ENCODE measurements at places on chromosomes 4 and X. TPM values are rescaled to one million over a fixed set of nuclear protein-coding genes. Genes with fewer than 3 reads are reported as not detected.

DNA sequence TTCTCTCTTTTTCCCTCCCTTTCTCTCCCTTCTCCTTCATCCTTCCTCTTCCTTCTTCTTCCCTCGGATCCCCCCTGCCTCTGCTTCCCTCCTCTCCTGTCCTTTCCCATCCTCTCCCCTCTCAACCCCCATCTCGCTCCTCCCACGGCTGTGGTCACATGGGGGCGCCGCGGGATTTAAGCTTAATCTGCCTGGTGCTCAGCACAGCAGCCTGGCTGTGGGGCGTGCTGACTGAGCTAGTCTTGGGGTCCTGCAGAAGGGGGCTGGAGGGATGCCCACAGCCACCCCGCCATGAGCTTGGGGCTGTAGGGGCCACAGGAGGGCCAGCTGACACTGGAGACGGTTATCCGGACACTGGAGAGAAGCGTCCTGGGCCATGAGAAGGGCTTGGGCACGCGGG lies 10.7 kb downstream of the SMIM10L2A start:
- no peaks in the 10 kb centered on the region for H3K27me3 ChIP-seq
- no peak overlapping the region for H3K4me3 ChIP-seq
- no peaks in the 10 kb centered on the region for H3K4me1 ChIP-seq
- H3K27ac ChIP-seq, result no peak overlapping the region
- H3K36me3 ChIP-seq, result no peaks in the 10 kb centered on the region

GRCh38 chr4:151567056-151567455 lies 158.1 kb downstream of the FHIP1A start:
- no peaks in the 10 kb centered on the region for H3K36me3 ChIP-seq
- H3K4me3 ChIP-seq, result no peak overlapping the region
- H3K27me3 ChIP-seq, result no peaks in the 10 kb centered on the region

DNA sequence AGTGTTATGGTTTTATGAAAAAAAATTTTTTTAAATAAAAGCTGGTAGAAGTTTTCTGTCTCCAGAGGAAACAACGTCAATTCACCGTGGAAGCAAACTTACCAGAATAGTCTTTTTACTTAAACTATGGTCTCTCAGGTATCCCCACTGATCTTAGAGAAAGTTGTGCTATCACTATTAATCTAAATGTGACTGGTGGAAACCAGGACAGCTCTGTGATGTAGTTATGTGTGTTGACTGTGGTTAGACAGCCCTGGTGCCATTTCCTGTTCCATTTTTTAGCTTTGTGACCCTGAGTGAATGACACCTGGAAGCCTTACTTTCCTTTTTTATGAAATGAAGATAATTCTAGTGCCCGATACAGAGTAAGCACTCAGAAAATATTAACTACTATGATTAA lies 111.8 kb upstream of the HUWE1 start:
- no peak for DNase-seq
- H3K4me1 ChIP-seq, result no peaks in the 10 kb centered on the region
- no peaks in the 10 kb centered on the region for H3K36me3 ChIP-seq
- H3K27ac ChIP-seq, result no peak overlapping the region

DNA sequence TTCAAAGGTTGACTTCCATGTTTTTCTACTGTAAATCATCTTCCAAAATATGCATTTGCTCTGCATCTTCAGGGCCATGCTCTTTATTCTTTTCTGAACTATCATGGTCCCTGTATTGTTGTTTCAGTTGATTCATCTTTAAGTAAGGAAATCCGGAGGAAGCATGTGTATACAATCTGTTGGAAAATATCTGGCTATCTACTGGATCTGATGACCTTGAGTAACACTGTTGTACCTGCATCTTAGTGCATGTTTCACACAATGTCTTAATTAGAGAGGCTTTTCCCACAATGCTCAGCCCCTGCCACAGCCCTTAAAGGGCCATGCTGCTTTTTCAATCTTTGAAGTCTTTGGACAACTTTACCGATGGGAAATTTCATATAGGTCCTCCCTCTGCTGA lies 61.8 kb upstream of the SH3RF1 start:
- H3K36me3 ChIP-seq, result no peaks in the 10 kb centered on the region
- H3K4me3 ChIP-seq, result no peak overlapping the region
- H3K27ac ChIP-seq, result no peak overlapping the region

- H3K4me3 ChIP-seq, result no peak overlapping the region
- H3K36me3 ChIP-seq, result no peaks in the 10 kb centered on the region
- H3K27ac ChIP-seq, result no peak overlapping the region
These were observed 39.7 kb upstream of the SHOX start for GRCh38 chrX:590693-591404.

DNA sequence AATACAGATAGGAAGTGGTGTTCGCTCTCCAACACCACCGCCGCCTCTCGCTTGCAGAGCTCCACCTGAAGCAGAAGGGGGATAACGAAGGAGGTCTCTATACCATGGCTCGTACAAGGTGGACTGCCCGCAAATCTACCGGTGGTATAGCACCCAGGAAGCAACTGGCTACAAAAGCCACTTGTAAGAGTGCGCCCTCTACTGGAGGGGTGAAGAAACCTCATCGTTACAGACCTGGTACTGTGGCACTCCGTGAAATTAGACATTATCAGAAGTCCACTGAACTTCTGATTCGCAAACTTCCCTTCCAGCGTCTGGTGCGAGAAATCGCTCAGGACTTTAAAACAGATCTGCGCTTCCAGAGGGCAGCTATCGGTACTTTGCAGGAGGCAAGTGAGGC lies 5.2 kb upstream of the BMP15 start:
- H3K36me3 ChIP-seq, result no peaks in the 10 kb centered on the region
- H3K27me3 ChIP-seq, result no peaks in the 10 kb centered on the region
- no peaks in the 10 kb centered on the region for H3K4me1 ChIP-seq

DNA sequence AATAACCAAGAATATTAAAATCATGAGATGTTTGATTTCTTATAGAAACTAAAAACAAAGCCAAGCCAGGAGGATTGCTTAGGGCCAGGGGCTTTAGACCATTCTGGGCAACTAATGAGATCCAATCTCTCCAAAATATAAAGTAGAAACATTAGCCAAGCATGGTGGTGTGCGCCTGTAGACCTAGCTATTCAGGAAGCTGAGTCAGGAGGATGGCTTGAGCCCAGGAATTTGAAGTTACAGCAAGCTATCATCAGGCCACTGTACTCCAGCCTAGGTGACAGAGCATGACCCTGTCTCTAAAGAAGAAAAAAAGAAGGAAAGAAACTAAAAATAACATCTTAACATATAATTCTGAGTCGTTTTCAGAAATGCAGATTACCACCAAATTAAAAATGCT lies 96.7 kb downstream of the NAF1 start:
- no peaks in the 10 kb centered on the region for H3K27me3 ChIP-seq
- no peaks in the 10 kb centered on the region for H3K4me1 ChIP-seq
- no peak overlapping the region for H3K27ac ChIP-seq
- no peaks in the 10 kb centered on the region for H3K36me3 ChIP-seq
- no peak overlapping the region for H3K4me3 ChIP-seq

- H3K36me3 ChIP-seq, result no peaks in the 10 kb centered on the region
- no peaks in the 10 kb centered on the region for H3K27me3 ChIP-seq
- DNase-seq, result no peak
- H3K4me1 ChIP-seq, result no peaks in the 10 kb centered on the region
- no peak overlapping the region for H3K4me3 ChIP-seq
- H3K27ac ChIP-seq, result no peak overlapping the region
These were observed 696.4 kb downstream of the DMD start for GRCh38 chrX:32514986-32515385.

GRCh38 chr4:183618681-183619080 lies 40.3 kb downstream of the RWDD4 start:
- H3K27me3 ChIP-seq, result no peaks in the 10 kb centered on the region
- H3K36me3 ChIP-seq, result no peaks in the 10 kb centered on the region
- H3K4me3 ChIP-seq, result no peak overlapping the region

DNA sequence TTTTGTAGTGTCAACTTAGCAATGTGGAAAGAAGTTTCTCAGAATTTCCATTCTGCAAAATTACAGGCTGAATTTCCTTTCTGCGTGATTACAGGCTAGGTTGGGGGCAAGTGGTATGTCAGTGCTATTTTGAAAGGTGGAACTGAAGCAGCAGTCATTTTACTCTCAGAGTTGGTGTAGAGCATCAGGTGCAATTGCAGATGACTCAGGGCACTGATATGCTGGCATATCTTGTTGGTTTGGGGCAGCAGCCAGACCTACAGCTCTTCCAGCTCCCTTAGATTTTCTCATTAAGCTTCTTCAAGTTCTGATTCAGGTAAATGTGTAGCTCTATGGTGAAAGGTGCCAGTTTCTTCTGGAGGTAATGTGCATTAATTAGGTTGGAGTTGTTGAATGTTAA lies 930.7 kb upstream of the PCDH10 start:
- no peak overlapping the region for H3K27ac ChIP-seq
- H3K36me3 ChIP-seq, result no peaks in the 10 kb centered on the region
- DNase-seq, result no peak
- no peak overlapping the region for H3K4me3 ChIP-seq

- H3K4me3 ChIP-seq, result no peak overlapping the region
- no peak for DNase-seq
- peaks cover 14% of the 10 kb centered on the region for H3K4me1 ChIP-seq
- H3K36me3 ChIP-seq, result no peaks in the 10 kb centered on the region
- H3K27ac ChIP-seq, result no peak overlapping the region
These were observed 223.6 kb downstream of the PALLD start for GRCh38 chr4:168720396-168720900.

GRCh38 chrX:139877710-139878414 lies 55.0 kb downstream of the ATP11C start:
- H3K36me3 ChIP-seq, result no peaks in the 10 kb centered on the region
- DNase-seq, result no peak
- no peak overlapping the region for H3K4me3 ChIP-seq
- H3K27ac ChIP-seq, result no peak overlapping the region

DNA sequence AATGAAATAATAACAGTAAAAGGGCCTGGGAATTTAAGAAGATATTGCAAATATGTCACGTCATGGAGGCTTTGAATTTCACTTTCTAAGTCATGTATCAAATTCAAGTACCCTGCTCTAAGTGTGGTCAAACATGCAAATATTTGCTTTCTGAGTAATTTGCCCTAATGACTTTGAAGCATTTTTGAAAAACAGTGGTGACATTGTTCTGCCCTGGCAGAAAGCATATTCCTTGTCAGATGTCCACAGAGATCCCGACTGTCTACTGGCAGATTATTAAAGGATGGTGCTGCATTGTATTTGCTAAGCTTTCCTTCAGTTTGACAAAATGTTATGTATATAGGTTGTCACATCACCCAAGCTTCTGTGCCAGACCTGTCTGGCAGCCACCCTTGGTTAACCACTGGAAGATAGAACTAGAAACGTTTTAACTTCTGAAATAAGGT lies 92.5 kb downstream of the ANK2 start:
- H3K4me3 ChIP-seq, result no peak overlapping the region
- H3K36me3 ChIP-seq, result no peaks in the 10 kb centered on the region
- no peaks in the 10 kb centered on the region for H3K27me3 ChIP-seq

DNA sequence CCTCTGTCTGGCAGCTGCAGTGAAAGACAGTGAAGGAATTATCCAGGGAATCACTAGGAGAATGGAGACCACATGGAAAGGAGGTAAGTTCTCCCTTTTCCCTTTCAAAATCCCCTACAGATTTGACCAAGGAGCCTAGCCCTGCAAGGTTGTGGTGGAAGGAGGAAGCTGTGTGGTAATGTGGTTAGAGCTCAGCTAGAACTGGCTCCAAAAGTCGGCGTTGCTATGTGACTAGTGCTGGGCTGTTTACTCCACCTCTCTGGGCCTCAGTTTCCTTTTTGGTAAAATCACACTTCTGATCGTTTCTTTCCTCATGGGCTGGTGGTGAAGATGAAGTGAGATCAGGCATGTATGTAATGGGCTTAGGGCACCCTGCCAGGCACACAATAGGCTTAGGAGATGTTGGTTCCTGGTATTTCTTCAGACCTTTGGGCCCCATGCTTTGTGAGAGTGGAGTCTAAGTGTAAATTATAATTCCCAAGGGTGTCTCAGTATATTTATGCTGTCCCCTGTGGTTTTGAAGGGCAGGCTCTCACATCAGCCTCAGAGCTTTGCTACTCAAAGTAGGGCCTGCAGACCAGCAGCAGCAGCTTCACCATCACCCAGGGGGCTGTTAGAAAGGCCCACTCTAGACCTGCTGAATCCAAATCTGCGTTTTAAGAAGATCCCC lies 183.7 kb upstream of the BCOR start:
- no peak overlapping the region for H3K27ac ChIP-seq
- H3K27me3 ChIP-seq, result no peaks in the 10 kb centered on the region
- H3K4me3 ChIP-seq, result no peak overlapping the region

- H3K4me1 ChIP-seq, result no peaks in the 10 kb centered on the region
- no peaks in the 10 kb centered on the region for H3K36me3 ChIP-seq
- no peak overlapping the region for H3K27ac ChIP-seq
- no peak for DNase-seq
These were observed 232.0 kb downstream of the ARHGAP10 start for GRCh38 chr4:147963839-147964238.

- H3K4me3 ChIP-seq, result no peak overlapping the region
- no peaks in the 10 kb centered on the region for H3K4me1 ChIP-seq
- no peak for DNase-seq
- H3K27me3 ChIP-seq, result no peaks in the 10 kb centered on the region
- H3K36me3 ChIP-seq, result no peaks in the 10 kb centered on the region
These were observed 8.7 kb downstream of the TIMP1 start for GRCh38 chrX:47590984-47591383.

- no peak overlapping the region for H3K4me3 ChIP-seq
- no peaks in the 10 kb centered on the region for H3K36me3 ChIP-seq
- no peaks in the 10 kb centered on the region for H3K4me1 ChIP-seq
- no peak overlapping the region for H3K27ac ChIP-seq
These were observed 759.7 kb upstream of the MAGEB2 start for GRCh38 chrX:29455702-29456101.

DNA sequence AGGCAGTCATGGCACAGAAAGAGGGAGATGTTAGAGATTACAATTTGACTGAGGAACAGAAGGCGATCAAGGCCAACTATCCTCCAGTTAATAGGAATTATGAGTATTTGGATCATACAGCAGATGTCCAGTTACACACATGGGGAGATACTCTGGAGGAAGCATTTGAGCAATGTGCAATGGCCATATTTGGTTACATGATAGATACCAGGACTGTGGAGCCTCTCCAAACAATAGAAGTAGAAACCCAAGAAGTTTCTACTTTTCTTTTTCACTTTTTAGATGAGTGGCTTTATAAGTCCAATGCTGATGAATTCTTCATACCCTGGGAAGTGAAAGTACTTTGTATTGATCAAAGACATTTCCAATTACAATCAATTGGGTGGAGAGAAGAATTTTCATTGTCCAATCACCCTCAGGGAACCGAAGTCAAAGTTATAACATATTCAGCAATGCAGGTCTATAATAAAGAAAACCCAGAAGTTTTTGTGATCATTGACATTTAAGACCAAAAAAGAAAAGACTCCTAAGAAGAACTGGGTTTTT lies 139.1 kb downstream of the MAB21L2 start:
- H3K27me3 ChIP-seq, result no peaks in the 10 kb centered on the region
- H3K4me1 ChIP-seq, result peaks cover 5% of the 10 kb centered on the region
- DNase-seq, result no peak
- H3K27ac ChIP-seq, result no peak overlapping the region

SASH3 gene
- 58.6 TPM for total RNA-seq

SSX2B gene
- total RNA-seq, result not detected

DSPP gene
- not detected for total RNA-seq

PNMA6F gene
- not detected for total RNA-seq

PDGFRA gene
- total RNA-seq, result 71.4 TPM

CT45A10 gene
- not detected for total RNA-seq

GLUD2 gene
- 1.3 TPM for total RNA-seq

TEX13B gene
- not detected for total RNA-seq

ASB12 gene
- total RNA-seq, result not detected

TMEM35A gene
- total RNA-seq, result not detected
